ENCODE measurements at places on chromosomes 4 and X.

GRCh38 chrX:70922774-70923473, 8.0 kb downstream of the SLC7A3 start:
- DNase-seq, result no peak

- DNase-seq, result peak; percentile 7
Measured at GRCh38 chr4:71941001-71941400, 90.8 kb upstream of the NPFFR2 start.

GRCh38 chr4:79514621-79515329, 106.7 kb upstream of the GK2 start:
- DNase-seq, result no peak

DNA sequence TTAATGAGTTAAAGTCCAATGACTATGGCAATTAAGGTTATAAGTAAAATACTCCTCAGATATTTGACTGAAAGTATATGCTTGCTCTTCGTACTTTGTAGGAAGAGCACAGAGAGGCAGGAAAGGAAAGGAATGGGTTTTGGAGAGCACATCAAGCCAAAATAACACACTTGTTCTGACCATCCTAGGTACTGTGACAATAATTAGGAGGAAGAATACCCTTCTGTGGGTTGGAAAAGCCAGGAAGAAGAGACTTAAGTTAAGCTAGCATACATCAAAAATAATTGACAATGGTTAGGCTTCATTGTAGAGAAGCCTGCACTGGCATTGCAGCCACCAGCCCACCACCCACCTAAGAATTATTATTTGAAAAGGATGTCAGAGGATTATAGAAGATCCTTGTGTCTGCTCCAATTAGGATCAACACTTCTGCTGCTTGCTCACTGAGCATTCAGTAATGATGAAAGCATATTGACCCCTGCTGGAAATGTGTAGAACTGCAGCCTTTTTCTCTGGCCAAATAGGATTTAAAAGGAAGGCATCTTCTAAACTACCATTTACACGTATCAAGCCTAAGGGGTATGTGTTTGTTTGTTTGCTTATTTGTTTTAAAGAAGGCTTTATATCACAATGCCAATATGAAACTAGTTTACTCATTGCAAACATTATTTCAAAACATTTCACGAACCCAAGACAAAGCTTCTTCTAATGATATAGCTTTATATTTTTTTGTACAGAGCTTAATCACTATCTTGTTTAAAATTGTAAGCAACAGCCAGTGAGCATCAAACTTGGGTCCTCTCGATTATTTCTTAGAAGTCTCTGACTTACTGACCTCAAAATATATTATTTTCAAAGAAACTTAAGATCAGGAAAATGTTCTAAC, 286.2 kb upstream of the TET2 start:
- peak; percentile 7 for DNase-seq

- no peak for DNase-seq
Measured at GRCh38 chr4:42284030-42284429, 113.3 kb upstream of the SHISA3 start.

DNA sequence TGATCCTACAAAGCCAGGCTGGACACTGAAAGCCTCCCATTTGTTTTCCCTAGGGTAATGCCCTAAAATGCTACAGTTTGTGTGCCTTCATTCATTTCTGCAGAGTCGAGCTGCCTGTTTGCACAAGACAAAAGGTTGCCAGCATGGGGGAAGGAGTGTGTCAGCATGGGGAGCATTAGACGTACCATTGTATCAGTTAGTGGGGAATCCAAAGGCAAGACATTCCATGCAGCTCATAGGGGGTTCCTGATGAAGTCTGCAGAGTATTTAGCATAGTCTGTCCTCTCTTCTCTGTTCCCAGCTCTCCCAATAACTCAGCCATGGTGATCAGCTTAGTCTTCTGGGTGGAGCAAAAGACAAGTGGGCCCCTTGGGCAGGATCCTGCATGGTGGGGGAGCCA, 276.9 kb upstream of the PCDH7 start:
- DNase-seq, result no peak

- DNase-seq, result no peak
Measured at GRCh38 chrX:16653424-16653823, 3.5 kb downstream of the S100G start.

GRCh38 chr4:20253283-20253734, 1.6 kb downstream of the SLIT2 start:
- no peak for DNase-seq

DNA sequence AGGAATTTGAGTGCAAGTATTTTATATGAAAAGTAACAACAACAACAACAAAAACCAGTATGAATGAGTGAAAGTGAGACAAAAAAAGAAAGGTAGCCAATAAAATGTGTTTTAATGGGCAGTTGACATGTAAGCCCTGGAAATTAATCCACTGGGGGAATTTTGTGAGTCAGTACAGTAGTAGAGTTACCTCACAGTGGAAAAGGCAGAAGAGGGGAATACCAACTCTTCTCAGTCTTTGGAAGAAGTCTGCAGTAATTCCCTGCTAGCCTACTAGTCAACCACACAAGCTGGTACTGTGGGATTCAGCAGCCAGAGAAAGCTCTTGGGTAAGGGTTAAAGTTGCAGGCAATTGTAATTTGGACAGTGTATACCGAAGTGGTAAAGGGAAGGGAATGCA, 76.3 kb upstream of the IL15 start:
- no peak for DNase-seq

DNA sequence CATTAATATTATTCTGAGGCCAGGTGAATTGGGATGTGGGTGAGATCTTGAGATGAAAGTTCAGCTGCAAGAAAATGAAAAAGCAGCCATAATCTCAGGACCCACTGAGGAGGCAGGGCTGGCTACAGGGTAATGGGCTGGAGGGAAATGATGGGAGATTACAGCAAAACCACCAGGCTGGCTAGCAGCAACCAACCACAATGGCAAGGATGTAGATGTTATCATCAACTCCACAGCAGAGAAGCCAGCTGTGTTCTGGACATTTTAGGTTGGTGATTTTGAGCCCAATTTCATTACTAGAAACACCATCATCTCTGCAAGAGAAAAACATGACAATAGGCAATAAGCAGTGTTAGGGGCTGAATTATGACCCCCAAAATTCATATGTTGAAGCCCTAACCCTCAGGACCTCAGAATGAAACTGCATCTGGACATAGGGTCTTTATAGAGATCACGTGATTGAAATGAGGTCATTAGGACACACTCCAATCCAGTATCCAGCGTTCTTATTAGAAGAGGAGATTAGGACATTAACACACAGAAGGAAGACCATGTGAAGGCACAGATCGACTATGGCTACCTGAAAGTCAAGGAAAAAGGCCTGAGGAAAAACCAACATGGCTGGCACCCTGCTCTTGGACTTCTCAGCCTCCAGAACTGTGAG, 139.8 kb upstream of the KIT start:
- no peak for DNase-seq

DNA sequence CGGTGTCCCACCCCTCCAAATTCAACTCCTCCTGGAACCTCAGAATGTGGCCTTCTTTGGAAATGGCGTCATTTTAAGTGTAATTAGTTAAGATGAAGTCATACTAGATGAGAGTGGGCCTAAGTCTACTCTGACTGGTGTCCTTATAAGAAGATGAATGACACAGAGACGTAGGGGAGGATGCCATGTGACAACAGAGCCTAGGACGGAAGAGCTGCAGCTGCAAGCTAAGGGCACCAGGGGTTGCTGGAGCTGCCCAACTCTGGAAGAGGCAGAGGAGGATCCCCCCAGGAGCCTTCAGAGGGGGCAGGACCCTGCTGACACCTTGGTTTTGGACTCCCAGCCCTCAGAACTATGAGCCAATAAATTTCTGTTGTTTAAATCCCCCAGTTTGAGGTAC, 115.1 kb downstream of the STK32B start:
- no peak for DNase-seq

DNA sequence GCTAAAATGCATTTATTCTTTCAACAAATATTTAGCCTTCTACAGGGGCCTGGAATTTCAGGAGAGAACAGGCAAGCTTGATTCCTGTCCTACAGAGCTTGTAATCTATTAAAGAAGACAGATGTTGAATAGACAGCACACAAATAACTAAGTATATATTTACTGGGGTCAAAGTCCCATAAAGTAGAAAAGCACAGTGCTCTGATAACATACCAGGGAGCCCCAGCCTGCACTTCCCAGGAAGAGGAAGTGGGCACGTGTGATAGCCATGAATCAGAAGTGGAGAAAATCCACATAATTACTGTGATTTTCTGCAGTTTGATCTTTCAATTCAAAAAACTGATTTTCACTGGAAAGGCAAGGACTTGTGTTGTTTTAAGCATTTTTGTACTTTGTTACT, 129.1 kb downstream of the EGF start:
- DNase-seq, result no peak

GRCh38 chr4:8724436-8725070, 132.0 kb downstream of the CPZ start:
- no peak for DNase-seq

GRCh38 chrX:91414713-91415112, 19.9 kb upstream of the PABPC5 start:
- no peak for DNase-seq

- no peak for DNase-seq
Measured at GRCh38 chr4:184415071-184415470, 59.3 kb downstream of the IRF2 start.

- no peak for DNase-seq
Measured at GRCh38 chr4:42313872-42314271, 83.4 kb upstream of the SHISA3 start.

DNA sequence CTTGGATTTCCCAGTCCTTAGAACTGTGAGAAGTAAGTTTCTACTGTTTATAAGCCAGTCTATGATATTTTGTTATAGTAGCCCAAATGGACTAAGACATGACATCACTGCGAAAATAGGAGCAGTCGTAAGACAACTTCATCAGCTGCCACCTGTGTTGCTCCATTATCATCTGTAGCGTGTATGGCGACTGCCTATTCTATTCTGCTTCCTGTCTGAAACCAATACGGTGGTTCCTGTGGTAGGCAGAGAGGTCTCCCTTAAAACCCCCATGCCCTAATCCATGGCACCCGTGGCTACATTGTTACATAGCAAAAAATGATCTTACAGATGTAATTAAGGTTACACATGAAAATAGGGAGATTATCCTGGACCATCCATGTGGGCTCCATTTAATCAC, 105.4 kb upstream of the FAT1 start:
- no peak for DNase-seq

GRCh38 chr4:87949961-87950360, 25.6 kb upstream of the SPP1 start:
- no peak for DNase-seq

GRCh38 chrX:24483596-24483995, 18.5 kb downstream of the PDK3 start:
- DNase-seq, result no peak

GRCh38 chr4:109238746-109239145, 63.7 kb downstream of the COL25A1 start:
- no peak for DNase-seq

GRCh38 chr4:61922766-61923165, 722.6 kb downstream of the ADGRL3 start:
- DNase-seq, result no peak

- DNase-seq, result no peak
Measured at GRCh38 chrX:43505769-43506168, 150.3 kb upstream of the MAOA start.

DNA sequence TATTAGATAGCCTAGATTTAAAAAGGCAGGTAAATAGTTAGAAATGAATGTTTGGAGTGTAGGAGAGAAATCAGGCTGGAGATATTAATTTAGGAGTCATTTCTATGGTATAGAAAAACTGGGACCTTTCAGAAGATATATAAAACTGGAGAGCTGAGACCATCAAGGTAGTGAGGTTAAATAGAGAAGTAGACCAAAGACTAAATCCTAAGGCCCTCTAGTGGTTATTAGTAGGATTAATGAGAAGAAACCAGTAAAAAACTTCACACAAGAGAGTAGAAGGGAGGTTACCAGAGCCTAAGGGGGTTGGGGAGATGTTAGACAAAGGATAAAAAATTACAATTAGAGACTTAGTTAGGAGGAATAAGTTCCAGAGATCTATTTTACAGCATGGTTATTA, 351.0 kb upstream of the SPANXN1 start:
- peak; percentile 0 for DNase-seq

- DNase-seq, result no peak
Measured at GRCh38 chr4:148305751-148306150, 136.5 kb downstream of the NR3C2 start.

GRCh38 chr4:38674258-38675144, 10.5 kb downstream of the KLF3 start:
- no peak for DNase-seq

- DNase-seq, result no peak
Measured at GRCh38 chrX:40445691-40446090, 135.1 kb upstream of the ATP6AP2 start.

- DNase-seq, result no peak
Measured at GRCh38 chr4:176185051-176185450, 10.3 kb downstream of the SPATA4 start.

DNA sequence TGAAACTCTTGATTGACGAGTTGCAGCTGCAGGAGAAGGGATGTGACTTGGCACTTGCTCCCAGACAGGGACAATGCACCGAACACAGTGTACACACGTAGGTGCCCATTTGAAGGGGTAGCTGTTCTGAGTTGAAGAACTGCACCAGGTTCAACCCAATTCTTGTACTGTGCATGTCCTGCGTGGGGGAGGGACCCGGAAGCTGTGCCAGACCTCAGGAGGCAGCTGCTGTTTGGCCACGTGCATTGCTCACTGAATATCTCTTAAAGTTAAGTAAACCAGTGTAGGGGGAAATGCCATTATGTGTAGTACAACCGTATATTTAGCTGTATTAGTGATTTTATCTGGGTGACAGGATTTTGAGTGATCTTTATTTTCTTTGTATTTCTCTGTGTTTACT, 12.0 kb upstream of the RBBP7 start:
- DNase-seq, result peak; percentile 40

- DNase-seq, result no peak
Measured at GRCh38 chr4:17583941-17584340, 6.9 kb downstream of the LAP3 start.

GRCh38 chr4:173466101-173466500, 63.9 kb downstream of the HAND2 start:
- no peak for DNase-seq

GRCh38 chr4:186953599-186954260, 230.1 kb upstream of the FAT1 start:
- DNase-seq, result no peak

- no peak for DNase-seq
Measured at GRCh38 chr4:177484613-177485021, 42.4 kb upstream of the AGA start.

DNA sequence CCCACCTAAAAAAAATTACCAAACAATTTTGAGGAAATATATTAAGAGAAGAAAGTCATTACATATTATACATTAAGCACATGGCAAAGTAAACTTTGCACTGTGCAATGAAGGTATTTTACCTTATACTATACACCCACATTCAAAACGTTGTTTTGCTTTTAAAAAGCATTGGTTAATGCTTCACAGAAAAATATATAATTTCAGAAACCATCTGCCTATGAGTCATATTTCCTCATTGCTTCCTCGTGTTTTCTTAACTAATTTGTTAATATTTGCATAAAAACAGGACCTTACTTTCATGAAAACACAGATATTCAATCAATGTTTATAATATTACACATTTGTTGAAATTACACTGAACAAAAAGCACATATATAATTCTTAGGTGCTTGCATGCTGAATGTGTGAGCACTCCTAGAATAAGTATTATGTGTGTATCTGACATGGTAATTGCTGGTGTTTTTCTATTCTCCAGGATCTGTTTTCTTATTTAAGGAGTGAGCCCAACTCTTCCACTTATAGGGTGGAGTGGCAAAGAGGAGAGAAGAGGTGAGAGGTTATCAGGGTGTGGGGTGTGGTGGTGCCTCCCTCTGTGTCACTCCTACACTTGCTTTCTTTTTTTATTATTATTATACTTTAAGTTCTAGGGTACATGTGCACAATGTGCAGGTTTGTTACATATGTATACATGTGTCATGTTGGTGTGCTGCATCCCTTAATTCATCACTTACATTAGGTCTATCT, 95.1 kb upstream of the IQCM start:
- DNase-seq, result no peak
